ENCODE measurements at places on chromosomes 13 and 19.

DNA sequence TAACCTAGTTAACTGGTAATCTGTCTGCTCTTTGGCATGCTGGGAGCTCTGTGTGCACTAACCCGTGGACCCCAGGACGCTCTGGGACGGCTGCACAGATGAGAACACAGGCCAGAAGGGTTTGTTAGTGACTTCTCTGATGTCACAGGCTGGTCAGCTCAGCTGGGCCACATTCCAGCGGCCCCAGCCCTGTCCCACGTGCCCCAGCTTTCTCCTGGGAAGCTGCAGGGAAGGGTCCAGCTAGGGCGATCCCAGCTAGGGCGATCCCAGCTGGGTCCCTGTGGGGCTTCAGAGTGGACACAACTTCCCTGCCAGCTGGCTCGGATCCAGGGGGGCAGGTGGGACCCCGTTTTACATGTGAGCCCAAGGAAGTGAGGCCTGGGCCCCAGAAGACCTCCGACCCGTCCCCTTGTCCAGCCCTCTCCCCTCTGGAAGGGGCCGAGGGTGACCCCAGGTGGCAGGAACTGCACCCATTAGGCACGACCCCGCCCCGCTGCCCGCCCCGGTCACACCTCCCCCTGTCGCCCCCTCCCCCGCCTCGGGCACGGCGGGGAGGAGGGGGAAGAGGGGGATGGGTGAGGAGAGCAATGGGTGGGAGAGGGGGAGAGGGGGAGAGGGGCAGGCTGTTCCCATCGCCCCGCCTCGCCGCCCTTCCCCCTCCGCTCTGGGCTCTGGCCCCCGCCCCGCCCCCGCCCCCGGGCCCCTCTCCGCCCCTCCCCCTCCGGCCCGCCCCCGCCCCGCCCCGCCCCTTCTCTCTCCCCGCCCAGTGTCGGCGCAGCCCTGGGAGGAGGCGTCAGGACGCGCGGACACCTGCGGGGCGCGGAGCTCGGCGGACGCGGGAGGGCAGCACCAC, 75.2 kb upstream of the MCF2L start:
- no peak for DNase-seq

DNA sequence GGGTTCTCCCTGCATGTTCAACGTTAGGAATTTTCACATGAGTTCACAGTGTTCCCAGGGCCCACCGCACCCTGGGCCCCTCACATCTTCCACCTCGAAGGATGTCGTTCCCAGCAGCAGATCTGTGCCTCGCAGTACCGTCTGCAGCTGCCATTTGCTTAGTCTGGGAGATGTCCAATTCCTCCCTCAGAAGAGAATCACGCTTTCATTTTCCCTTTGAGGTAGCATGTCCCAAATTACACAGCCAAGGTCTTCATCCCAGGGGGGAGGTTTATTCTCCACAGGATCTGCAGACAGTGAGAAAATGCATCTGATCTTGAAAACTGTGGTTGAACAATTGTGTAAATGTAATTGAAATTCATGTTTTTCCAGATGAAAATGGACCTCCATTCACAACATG, 150.2 kb downstream of the DCT start:
- no peak for DNase-seq

GRCh38 chr13:59842507-59842906, 321.2 kb downstream of the DIAPH3 start:
- DNase-seq: no peak

DNA sequence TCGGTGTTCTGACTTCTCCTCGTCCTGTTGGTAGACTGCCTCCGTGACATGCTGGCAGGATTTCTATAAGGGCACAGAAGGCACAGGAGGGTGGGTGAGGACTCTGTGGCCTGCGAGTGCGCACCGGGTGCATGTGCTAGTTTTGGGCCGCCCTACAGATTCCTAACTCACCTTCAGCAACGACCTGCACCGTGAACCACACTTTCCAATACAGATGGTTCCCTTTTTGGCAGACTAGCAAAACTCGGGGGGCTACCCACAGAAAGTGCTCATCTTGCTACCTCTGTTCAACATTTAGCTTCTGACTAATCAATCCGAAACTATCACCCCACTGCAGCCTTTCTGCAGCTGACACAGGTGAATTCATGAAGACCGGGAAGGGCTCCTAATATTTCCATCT, 14.1 kb upstream of the AMER2 start:
- no peak for DNase-seq

- DNase-seq: no peak
Observed at GRCh38 chr19:15324791-15325519, 7.4 kb downstream of the BRD4 start.

Data from GDM1 (cell line).